Lung microvascular endothelial cell (primary cell): ENCODE measurements at places on chromosomes 2 and 18. TPM values are rescaled to one million over a fixed set of nuclear protein-coding genes. Genes with fewer than 3 reads are reported as not detected.
A peak's percentile ranks its signal among the peaks of the same experiment; 100 is the strongest.

DNA sequence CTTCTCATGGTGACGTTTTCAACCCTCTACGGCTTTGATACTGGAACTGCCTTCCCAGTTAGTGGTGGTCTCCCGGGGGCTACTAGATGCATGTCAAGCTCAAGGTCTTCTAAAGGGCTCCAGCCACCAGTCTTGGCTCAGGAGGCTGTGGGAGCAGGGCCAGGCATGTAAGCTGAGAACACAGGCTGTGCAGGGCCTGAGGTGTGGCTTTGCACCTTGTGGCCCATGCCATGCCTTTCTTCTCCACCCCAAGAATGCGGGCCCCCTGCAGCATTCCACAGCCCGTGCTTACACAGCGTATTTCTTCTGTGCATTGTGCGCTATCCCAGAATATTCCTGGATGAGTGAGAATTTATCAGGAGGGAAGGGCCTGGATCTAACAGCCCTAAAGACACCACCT, 144.9 kb downstream of the SEPTIN10 start:
- DNase-seq, result no peak

DNA sequence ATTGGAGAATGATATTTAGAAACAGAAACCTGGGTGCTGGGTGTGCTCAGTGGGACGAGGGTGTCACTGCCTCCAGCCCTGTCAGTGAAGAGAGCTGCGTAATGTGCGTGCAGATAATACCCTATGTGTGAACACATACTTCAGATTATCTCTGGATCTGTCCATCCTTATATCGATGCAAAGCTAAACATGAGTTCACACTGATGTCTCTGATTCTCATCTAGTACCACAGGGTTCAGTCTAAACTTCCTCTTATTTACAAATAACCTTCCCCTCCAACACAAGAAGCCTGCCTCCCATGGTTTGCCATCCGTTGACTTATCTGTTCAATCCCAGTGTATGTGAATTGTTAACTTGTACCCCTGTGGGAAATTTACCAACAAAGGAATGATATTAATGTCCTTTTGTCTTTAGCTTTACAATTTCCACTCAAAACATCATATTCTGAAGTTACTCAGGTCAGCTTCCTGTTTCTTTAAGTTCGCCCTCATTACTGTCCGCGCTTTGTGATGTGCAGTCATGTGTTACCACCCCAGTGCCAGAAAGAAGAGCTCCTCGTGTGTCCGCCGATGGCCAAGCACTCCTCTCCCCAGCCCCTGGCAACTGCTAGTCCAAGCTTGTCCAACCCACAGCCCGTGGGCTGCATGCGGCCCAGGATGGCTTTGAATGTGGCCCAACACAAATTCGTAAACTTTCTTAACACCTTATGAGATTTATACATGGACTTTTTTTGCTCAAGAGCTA, 108.2 kb downstream of the RTP5 start:
- DNase-seq, result no peak

GRCh38 chr18:24600076-24600654, 139.7 kb downstream of the HRH4 start:
- peak; percentile 57 for DNase-seq

DNA sequence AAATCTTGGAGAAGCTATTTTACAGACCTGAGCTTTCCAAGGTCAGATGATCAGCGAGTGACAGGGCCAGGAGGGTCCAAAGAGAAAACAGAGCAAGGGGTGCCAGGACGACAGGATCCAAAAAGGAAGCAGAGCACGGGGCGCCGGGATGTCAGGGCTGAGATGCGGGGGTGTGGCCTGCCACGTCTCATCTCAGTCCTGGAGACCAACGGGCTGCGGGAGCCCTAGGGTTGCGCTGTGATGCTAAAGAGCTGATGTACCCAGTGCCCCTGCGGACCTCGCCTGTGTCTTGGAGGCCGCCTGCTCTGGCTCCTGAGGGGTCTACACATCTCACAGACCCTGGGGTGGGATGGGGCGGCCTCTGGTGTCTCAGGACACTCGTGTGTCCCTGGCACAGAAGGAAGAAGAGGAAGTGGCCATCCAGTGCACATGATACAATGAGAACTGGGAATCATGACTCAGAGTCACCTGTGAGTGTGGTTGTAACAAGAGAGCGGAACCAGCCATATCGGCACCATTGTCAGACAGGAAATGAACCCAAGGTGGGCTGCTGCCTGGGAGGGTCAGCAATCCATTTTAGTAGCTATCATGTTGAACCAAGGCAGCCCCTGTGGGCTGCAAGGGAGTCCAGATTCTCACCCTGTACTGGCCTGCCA, 97.8 kb downstream of the MYT1L start:
- no peak for DNase-seq

DNA sequence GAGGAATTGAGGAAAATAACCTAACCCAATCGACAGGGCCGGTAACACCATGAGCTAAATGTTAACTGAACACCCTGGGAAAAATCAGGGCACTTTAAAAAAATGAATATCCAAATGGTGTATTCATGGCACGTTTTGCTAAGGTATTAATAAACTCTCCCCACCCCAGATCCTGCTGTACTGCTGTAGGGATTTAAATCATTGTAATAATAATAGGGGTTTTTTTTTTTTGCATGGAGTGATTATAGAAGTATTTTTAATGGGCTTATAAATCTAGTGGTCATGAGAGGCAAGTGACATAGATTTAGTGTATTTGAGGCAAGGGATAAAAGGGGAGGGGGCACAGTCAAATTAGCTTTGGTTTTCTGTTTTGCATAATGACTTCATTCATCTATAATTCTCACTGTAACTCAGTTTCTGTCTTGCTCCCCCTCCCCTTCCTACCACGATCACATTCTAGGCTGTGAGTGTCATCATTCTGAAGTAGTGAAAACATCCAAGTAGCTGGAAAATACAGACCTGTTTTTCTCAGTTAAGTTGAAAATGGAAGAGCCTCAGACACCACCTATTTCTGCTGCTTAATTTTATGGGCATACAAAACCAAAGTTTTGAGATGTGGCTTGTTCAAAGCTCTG, 18.2 kb upstream of the MGAT5 start:
- DNase-seq, result no peak

GRCh38 chr18:32930695-32931301, 158.0 kb upstream of the KLHL14 start:
- DNase-seq, result peak; percentile 72

DNA sequence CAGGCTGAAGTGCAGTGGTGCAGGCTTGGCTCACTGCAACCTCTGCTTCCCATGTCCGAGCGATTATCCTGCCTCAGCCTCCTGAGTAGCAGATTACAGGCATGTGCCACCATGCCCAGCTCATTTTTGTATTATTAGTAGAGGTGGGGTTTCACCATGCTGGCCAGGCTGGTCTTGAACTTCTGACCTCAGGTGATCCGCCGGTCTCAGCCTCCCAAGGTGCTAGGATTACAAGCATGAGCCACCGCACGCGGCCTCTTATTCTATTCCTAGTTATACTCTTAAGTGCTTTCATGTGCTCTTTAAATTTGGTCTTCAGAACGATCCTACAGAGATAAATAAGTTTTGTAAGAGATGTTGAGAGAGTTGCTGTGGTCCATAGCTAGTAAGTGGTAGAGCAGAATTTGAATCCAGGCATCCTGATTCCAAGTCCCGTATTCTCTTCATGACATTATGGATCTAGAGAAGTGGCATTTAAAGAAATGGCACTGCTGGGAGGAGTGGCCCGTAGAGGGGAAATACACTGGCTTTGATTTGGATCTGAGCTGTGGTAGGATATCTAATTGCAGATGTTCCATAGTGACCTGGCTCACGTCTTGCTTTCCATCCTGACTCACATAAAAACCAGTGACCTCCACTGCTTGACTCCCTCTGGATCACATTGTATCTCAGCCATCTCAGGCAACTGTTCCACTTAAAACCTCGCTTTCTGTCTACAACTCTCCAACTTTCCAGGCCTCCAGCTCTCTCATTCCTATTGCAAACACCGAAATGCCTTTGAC, 22.8 kb upstream of the ME2 start:
- no peak for DNase-seq

GRCh38 chr18:31376477-31376876, at the start of gene DSG4:
TSS of gene DSG4 (plus strand) at chr18:31376777. CDS start at chr18:31376912, 135 bp downstream.
- no peak for DNase-seq

DNA sequence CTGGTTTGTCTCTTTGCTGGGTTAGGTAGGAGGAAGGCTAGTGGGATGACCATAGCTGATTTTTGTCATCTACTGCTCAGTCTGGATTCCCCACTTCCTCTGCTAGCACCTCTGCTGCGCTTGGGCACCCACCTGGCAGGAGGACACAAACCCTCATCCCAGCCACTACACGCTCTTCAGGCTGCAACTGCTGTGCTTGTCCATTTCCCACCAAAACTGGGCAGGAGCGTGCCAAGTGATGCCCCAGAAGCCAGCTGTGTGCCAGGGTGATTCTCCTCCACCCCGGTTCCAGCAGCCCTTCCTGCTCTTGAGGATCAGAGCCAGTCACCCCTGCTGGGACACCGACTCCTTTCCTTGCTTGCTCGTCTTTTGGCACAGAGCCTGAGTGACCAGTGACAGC, 15.7 kb upstream of the PER2 start:
- no peak for DNase-seq

DNA sequence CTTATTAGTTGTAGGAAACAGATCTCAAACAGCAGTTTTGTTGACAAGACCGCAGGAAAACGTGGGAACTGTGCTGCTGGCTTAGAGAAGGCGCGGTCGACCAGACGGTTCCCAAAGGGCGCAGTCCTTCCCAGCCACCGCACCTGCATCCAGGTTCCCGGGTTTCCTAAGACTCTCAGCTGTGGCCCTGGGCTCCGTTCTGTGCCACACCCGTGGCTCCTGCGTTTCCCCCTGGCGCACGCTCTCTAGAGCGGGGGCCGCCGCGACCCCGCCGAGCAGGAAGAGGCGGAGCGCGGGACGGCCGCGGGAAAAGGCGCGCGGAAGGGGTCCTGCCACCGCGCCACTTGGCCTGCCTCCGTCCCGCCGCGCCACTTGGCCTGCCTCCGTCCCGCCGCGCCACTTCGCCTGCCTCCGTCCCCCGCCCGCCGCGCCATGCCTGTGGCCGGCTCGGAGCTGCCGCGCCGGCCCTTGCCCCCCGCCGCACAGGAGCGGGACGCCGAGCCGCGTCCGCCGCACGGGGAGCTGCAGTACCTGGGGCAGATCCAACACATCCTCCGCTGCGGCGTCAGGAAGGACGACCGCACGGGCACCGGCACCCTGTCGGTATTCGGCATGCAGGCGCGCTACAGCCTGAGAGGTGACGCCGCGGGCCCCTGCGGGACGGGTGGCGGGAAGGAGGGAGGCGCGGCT, at the start of gene TYMS:
TYMS (plus strand) TSS at position 343 of the 690 bp plus-strand sequence; CDS start at position 433, 90 bp downstream.
- peak; percentile 46 for DNase-seq

- no peak for DNase-seq
Measured at GRCh38 chr18:79476031-79476917, 80.5 kb downstream of the NFATC1 start.

GRCh38 chr18:71168557-71169145, 879.8 kb downstream of the SOCS6 start:
- no peak for DNase-seq

GRCh38 chr2:42331569-42332284, 29.3 kb downstream of the COX7A2L start:
- DNase-seq, result no peak

GRCh38 chr2:99404039-99404796, 67.0 kb downstream of the EIF5B start:
- no peak for DNase-seq

DNA sequence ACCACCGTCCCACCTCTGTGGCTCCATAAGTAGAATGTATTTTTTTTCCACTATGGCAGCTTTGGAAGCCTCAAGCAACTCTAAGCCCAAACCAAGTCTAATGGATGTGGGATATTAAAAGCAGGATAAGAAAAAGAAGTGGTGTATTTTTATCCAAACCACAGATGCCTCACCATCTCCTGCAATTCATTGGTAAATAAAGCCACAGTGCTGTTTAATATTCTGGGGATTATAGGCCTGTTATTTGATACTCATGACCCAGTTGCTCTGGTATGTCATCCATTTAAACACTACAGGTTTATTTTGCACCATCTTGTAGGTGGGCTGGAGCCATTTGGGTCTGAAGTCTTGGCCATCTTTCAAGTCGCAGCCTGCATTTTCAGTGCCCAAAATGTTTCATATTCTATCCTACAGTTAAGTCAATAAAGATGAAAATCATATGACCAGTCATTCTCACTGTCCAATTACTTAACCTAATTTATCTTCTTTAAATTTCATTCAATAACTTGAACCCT, 279.5 kb upstream of the EPHA4 start:
- no peak for DNase-seq

DNA sequence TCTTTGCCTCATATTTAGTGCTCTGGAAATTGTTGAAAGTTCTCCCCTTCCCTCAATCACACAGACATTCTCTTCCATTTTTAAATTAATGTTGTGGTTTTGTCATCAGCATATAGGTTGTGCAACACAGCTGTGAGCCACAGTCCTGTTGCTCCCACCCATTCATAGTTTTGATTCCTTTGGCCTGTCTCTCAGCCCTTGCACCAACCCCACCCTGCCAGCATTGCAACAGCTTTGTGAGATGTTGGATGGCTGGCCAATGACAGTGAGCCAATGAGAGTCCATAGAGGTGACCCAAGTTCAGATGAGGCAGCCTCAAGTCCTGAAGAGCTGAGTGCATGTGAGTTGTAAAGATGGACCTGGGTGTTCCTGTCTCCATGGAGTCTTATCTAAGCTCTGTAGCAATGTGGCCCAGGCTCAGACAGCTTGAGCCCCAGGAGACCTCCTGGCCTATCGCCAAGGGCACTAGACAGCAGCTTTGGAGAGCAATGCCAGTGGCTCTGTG, 775.5 kb downstream of the RNF144A start:
- no peak for DNase-seq

DNA sequence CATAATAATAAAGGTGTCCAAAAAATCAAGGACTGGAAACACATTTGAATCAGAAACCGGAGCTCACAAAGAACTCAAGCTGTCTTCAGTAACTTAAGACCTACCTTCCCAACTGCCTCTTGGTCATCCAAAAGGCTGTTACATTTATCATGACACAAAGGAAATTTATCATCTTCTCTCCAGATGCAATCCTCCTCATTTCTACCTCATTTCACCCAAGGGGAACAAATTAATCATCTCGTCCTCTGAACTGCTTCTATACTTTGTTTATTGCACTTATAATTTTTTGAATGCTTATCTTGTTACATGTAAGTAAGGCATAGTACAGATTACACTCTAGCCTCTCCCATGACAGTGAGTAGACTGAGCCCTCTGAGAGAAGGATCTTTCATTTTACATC, 105.1 kb upstream of the RGPD4 start:
- no peak for DNase-seq

- DNase-seq, result no peak
Measured at GRCh38 chr2:101830146-101830545, 132.6 kb downstream of the MAP4K4 start.

Gene TGFA
- total RNA-seq, result 7.8 and 16.3 TPM in 2 replicates

Gene DAPL1
- not detected in 2 replicates for total RNA-seq

Gene SNORC
- under 0.01 and 0.40 TPM in 2 replicates for total RNA-seq

Gene CCDC195
- total RNA-seq, result not detected in 2 replicates

Gene GALNT13
- 0.20 and 0.22 TPM in 2 replicates for total RNA-seq

Gene AAK1
- total RNA-seq, result 15.5 and 18.5 TPM in 2 replicates

Gene FBXO41
- under 0.01 and 0.22 TPM in 2 replicates for total RNA-seq

Gene ERICH2
- not detected in 2 replicates for total RNA-seq

Gene AGXT
- not detected in 2 replicates for total RNA-seq
